ENCODE measurements at places on chromosomes 2 and 18. TPM values are rescaled to one million over a fixed set of nuclear protein-coding genes. Genes with fewer than 3 reads are reported as not detected.

C18orf54 gene
- total RNA-seq = 3.3 TPM

OSBPL6 gene
- total RNA-seq = 31.4 TPM

DNA sequence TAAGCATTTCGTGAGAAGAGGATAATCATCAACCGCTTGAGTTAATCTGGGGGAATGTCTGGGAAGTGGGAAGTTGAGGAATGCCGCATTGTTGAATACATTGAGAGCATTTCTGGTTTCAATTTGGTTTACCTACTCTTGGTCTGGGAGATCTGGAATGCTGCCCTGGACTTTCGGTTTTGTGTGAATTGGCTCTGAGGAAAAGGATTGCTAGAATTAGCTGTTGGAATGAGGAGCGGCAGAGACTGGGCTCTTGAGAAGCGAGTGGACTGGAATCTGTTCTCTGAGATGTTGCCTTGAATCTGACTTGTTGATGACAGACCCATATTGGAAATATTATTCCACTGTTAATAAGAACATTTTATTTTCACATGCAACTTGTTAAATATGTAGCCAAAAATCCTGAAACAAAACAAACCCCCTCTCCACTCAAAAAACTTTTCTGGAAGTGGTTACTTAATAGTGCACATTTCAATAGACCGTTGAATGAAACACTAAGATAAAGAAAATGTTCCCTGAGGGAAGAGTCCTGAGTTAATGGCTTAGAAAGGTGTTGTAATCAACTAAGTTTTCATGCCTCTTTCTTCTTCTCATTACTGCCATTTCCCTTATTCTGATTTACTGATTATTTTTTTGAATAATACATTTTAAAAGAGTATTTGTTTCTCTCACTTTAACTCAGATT, 50.8 kb downstream of the PTPRM start:
- DNase-seq = no peak

DNA sequence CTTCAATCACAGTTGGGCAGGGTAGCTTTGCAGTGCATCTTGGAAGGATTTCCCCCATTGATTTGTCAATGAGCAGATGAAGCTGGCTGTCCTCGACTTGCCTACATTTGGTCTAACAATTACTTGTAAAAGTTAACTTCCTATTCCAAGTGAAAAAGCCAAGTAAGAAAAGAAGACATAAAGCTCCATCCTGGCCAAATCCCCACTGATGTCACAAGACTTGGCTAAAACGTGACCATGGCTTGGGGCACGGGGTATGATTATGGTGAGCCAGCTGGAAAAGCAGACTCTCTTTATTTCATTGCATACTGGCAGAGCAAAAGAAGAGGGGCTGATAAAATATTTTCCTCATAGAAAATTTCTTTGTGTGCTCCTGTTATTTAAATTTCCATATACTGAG, 25.4 kb upstream of the PID1 start:
- no peak for DNase-seq

- no peak for DNase-seq
Measured at GRCh38 chr2:241772063-241772499, 4.5 kb upstream of the GAL3ST2 start.

DNA sequence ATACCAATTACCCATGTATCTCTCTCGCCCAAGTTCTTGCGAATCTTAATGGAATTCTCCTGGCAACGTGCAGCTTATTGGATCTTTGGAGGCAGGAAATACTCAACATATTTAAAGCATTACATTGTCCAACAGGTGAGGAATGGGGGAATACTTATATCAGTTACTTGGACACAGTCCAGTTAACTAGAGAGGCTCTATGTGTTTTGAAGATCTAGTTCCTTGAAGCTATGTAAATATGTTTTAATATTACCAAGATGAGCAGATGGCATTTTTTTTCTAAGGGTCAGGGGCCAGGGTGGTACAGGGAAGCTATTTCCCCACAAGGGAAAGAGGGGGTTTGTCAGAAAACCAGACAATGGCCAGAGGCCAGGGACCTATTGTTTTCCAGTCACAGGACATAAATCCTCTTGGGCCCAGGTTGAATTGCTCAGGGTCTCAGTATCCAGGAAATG, 26.8 kb upstream of the MC5R start:
- DNase-seq = no peak
